CD4-positive, CD25-positive, alpha-beta regulatory T cell (primary cell): ENCODE measurements at places on chromosomes 12 and 14.

DNA sequence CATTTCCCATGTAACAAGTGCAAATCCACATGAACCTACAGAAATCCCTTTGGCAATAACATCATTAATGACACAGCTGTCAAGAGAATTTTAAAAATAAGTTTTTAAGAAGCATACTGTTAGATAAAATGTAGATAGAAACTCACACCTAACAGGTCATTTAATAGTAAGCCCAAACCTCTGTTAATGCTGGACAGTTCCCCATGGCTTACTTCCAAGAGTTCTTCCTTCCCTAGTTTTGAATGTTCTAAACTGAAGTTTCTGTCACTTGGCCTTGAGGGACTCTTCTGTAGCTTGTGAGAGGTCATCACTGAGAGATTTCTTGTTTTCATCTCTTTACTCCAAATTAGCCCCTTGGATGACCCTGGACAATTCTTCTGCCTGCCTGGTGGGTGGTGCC is 22.7 kb downstream of the OTX2 start:
- no peak for DNase-seq

DNA sequence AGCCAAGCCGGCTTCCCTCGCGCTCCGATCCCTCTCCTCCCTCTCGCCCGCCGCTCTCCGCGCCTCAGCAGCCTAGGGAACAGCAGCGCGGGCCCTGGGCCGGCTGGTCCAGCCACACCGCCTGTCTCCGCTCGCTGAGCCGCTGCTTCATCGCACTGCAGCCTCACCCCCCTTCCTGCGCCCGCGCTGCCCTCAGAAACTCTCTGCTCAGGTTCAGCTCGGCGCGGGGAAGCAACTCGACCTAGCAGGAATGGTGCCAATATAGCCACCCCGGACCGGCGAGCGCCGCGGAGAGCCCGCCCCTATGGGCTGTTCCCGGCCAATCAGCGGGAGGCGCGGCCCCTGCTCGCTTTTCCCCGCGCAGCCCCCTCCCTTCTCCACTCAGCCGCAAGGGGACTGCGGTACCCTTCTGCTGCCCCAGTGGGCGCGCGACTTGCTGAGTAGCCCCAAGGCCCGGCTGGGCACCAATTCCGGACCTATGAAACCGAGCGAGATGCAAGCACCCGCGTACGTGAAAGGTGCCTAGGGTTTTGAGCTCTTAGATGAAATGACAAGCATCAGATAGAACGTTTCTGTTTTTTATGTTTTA is at the start of gene ADAMTS20:
TSS of gene ADAMTS20 (minus strand) at position 233 of the 589 bp plus-strand sequence. CDS start 282 bp downstream, outside the sequence.
- no peak for DNase-seq

DNA sequence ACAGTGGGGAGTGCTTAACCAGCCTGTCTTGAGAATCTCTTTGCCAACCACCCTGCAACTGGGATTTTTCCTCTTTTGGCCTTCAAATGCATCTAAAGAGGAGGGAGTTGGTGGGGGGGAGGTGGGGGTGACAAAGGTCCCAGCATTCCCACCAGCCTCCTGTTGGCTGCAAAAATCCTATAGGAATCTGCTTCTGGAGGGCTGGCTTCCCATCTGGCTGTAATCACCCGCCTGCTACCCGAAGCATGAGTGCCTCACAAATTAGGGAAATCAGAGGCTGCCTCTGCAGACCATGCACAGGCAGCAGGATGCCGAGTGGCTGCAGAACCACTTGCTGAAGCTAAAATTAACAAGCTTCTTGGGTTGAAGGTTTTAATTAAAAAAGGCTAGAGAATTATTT is 73.9 kb upstream of the WSCD2 start:
- DNase-seq: no peak

DNA sequence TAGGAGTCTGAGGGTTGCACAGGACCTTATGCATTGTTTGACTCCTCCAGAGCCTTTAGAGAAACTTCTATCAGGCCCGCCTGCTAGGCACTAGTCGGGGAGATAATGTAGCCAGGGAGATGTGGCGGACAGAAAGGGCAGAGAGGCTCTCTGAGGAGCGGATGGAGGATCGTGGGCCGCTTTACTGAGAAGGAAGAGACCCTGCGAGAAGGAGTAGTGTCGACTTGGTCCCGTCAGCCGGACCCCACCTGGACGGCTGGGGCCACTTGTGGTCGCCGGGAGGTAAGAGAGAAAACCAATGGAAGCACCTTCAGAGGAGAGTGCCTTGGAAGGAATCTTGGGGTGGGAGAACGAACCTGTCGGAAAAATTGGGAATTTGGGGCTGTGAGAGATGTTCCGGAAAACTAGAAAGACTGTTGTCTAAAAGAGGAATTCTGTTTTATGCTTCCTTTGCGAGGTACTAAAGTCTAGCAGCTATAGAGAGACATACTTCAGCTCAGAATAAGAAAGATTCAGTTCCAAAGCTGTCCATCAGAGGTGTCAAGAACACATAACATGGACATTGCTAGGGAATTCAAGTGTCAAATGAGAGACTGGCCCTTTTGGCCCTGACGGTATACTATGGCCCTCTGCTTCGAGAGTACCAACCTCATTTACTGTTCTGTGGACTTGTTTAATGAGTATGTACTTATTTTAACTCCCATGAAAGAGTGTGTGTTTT is 660 bp upstream of the MCRS1 start:
- DNase-seq: no peak

DNA sequence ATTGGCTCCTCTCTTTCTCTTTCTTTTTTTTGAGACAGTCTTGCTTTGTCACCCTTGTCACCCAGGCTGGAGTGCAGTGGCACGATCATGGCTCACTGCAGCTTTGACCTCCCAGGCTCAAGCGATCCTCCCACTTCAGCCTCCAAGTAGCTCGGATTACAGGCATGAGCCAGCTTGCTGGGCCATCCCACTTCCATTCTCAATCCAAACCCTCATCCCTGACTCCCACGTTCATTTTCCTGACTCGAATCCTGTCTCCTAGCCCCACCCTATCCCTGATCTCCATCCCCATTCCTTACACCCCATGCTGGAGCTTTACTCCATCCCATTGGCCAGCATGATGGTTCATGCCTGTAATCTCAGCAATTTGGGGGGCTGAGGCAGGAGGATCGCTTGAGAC is 7.8 kb downstream of the SPRYD4 start:
- DNase-seq: no peak

DNA sequence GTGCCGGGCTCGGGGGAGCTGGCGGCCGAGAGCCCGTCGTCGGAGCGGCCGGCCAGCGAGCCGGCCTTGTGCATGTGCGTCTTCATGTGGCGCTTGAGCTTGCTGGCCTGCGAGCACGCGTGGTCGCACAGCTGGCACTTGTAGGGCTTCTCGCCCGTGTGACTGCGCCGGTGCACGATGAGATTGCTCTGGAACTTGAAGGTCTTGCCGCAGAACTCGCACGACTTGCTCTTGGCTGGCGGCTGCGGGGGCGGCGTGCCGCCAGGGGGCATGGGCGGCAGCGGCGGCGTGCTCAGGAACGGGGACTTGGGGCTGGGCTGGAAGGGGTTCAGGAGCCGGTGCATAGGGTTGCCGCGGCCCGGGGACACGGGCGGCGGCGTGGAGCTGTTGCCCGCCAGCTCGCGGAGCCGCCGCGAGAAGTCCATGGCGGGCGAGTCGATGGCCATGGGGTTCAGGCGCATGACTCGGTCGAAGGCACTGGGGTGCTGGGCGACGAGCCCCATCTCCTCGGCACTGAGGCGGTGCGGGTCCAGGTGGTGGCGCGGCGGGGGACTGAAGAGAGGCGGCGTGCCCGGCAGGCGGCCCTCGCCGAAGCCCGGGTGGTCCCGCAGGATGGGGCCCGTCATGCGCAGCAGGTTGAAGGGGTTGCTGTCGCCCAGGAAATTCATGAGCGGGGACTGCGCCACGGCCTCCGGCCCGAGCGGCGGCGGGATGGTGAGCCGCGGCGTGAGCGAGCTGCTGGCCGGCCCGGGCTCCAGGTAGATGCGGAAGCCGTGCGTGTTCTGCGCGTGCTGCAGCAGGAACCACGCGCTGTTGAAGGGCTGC is 96.5 kb downstream of the BCL11B start:
- DNase-seq: no peak

- DNase-seq: no peak
Observed at GRCh38 chr12:114694436-114695304, 10.7 kb upstream of the TBX3 start.

DNA sequence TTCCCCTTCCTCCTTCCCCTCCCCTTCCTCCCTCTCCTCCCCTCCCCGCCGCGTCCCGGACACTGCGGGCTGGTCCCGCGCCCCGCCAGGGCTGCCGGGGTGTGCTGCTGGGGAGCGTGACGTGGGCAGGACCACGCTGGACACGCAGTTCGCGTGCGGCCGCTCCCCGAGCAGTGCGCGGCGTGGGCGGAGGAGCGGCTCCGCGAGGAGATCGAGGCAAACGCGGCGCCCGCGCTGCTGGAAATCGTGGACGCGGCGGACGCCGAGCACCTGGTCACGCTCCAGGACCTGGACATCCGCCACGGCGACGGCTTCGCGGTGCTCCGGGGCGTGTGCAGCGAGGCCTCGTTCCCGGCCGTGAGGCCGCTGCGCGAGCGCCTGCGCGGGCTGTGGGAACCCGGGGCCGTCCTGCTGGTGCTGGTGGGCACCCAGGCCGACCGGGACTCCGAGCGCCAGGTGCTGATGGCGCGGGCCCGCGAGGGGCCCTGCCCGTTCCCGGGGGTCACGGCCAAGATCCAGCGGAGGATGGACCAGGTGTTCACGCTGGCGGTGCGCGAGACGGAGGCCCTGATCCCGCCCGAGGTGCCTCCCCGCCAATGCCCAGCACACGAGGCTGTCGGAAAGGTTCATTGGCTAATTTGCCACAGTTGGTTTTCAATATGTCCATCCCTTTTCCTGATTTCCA is 84.3 kb downstream of the TNFAIP2 start:
- no peak for DNase-seq

DNA sequence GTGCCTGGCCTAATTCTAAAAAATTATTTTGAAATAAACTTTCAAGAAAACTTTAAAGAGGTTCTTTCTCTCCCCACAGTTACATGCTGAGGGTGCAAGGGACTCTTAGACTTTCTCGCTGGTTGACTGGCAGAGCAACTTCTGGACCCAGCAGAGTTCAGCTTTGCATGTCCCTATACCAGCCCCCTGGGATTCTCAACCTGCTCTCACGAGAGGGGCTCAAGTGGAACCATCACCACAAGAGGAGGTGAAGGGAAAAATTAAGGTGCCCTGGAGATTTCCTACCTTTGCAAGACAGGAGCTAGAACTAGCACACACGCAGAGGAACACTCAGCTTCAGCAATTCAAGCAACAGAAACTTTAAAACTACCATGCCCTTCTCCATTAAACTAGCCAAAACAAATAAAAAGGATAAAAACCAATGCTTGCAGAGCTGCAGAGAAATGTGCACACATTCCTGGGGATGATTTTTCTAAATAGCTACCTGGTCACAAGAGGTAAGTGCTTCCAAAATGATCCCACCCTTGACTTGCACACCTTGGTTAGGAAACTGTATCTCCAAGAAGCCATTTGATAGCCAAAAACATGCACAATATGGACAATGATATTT is 2.5 kb downstream of the HVCN1 start:
- DNase-seq: no peak

- no peak for DNase-seq
Observed at GRCh38 chr12:1473418-1473817, 121.0 kb downstream of the FBXL14 start.

DNA sequence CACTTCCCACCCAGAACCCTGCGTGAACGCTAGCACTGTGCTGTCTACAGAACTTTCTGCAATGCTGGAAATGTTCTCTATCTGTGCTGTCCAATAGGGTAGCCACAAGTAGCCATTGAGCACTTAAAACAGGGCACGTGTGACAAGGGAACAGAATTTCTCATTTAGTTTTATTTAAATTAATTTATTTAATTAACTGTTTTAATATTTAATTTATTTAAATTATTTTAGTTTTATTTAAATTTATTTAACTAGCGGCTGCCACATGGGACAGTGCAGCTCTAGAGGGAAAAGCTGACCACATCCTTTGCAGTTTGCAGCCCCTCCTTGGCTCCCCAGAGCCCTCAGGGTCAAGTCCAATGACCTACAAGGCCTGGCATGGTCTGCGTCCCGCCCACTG is 35.0 kb upstream of the CORO1C start:
- no peak for DNase-seq

DNA sequence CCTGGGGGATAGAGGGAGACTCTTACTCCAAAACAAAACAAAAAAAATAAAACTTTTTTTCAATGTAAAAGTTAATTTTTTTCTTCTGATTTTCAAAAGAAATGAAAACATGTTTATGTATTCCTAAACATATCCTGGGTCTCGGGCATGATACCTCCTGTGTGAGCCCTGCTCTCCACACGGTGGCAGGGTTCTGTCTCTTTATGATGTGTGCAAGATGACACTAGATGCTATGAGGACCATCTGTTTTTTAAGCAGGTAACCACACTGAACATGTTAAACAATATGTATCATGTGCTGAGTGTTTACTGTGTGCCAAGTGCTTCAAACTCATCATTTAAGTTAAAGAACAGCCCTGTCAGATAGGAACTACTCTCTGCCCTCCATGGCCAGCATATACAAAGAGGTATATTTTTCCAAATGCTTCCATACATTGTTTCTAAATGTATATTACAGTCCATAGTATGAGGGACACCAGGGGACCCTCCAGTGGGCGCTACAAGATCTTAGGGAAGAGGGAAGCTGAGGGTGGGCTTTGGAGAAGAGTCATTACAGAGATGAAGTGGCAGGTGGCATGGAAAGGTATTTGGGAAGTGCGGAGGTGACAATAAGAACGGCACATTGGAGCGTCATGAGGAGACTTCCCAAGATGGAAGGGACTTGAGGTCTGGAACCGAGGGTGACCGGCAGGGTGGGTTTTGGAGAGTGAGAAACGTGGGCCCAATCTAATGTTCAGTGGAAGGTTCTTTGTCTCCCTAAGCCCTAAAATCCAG is 28.5 kb downstream of the FOS start:
- no peak for DNase-seq

DNA sequence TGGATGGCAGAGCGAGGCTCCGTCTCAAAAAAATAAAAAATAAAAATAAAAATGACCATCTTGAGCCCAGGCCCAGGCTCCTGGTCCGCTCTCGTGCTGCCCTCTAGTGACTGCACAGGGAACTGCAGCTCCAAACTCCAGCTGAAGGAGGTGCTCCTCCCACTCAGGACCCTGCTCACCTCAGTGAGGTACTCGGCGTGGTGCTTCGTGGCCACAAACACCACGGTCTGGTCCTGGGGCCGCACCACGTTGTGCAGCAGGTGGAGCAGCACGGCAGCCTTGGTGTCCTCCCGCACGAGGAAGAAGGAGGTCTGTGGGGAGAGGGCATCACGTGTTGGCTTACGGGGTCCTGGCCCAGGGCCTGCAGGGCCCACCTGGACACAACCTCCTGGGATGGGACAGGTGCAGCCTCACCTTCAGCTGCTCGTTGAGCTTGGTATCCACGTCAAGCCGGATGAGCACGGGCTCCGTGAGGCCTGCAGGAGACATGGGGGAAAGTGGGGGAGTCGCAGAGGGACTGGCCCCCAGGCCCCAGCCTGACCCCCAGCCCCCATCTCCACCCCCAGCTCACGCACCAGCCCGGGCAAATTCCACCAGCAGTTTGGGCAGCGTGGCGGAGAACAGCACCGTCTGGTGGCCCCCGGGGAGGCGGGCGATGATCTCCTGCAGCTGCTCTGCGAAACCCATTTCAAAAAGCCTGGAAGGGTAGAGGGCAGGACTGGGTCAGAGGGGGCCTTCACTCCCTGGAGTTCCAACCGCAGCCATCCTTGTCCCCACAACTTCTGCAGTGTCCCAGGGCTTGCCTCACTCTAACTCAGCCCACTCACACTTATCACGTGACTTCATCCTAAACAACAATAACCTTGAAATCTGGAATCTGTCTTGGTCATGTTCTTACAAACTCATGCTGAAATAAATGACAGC is 10.6 kb downstream of the DDX54 start:
- peak; percentile 63 for DNase-seq
